B cell (primary cell): ENCODE measurements at places on chromosomes 12 and 14. TPM values are rescaled to one million over a fixed set of nuclear protein-coding genes. Genes with fewer than 3 reads are reported as not detected.

The GARIN6 gene
- polyA plus RNA-seq, result not detected in 2 replicates

The FBRSL1 gene
- polyA plus RNA-seq, result 62.6 and 64.6 TPM in 2 replicates

The KRT6C gene
- not detected in 2 replicates for polyA plus RNA-seq

DNA sequence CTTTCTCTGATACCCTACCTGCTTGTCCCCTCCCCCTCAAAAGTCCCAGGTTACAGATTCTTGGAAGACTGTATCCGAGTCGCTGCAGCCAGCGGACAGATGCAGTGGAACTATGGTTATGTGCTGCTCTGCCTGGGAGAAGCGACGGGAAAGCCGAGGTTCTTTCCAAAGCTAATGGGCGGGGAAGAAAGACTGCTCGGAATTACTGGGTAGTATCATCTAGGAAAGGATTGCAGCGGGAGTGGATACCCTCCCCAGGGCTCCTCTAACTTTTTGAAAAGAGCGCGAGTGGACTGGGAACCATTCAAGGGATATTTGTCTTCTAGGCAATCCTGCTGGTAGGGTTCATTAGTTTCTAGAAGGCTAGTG, 1.4 kb downstream of the PTHLH start:
- DNase-seq, result no peak

GRCh38 chr14:47270715-47271114, 404.7 kb downstream of the MDGA2 start:
- DNase-seq, result no peak

DNA sequence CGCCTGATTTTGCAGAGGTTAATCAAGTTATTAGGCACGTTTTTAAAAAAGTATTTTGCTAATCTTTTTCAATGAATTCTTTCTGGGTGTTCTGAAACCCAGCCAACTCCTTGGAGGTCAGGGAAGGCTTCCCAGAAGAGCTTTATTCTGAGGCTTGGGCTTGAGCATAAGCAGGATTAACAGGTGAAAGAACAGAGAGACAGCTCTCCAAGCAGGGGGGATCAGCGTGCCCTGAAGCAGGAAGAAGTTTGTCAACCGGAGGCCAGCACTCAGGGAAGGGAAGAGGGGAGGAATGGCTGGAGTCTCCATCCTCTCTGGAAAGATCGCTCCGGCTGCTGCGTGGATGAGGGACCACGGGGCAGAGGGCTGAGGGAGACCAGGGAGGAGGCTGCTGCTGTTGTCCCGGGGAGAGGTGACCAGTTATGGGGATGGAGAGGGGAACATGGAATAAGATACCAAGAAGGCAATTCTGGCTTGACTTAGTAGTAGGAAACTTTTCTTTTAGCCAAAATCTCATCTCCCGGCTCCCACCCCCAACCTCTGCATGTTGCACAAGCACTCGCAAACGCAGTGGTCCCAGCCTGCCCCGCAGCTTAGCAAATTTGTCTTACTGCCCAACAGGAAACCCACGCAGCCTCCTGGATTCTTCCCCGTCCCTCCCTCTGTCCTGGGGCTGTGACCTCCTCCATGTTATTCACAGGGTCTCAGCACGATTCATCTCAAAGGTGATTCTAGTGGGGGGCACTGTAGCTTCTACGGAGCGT, 1.1 kb upstream of the SSH1 start:
- peak; percentile 42 for DNase-seq

The A2M gene
- polyA plus RNA-seq, result 0.04 and 0.26 TPM in 2 replicates

GRCh38 chr12:33455096-33455495, 15.5 kb upstream of the SYT10 start:
- no peak for DNase-seq

DNA sequence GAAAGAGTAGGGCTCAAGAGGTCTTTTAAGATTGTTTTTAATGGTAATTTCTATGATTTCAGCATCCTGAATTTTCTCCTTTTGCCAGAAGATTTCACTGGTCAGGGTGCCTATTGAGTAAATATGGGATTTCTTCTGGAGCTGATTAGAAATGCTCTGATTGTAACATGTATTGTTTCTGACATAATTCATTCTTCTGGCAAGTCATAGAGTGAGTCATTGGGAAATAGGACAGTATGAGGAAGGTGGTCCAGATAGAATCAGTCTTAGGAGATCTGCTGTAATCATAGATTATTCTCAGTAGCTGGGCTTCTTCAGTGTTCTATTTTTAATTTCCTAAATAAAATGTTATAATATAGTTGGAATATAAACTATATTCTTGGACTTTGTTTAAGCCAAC, 182.0 kb upstream of the NAV3 start:
- no peak for DNase-seq

DNA sequence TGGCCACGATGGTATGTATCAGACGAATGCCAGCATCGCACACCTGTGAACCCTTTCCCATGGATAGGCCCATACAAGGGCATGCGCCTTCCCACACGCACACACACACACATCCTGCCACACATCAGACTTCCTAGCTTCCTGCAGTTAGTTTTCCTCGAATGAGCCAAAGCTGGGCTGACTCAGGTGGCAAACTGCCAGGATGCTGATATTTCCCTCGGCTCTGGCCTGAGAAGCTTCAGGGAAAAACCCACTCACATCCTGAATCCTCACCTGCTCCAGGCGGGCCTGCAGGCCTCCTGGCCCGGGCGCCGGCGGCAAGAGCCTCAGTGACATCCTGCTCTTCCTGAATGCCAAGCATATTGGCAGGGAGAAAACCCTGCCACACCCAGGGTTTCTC, 22.4 kb downstream of the CALM1 start:
- DNase-seq, result no peak

- DNase-seq, result no peak
These were observed 355.8 kb downstream of the FSCB start for GRCh38 chr14:44151130-44151820.

The ART4 gene
- polyA plus RNA-seq, result not detected in 2 replicates

The HPD gene
- polyA plus RNA-seq, result not detected in 2 replicates

DNA sequence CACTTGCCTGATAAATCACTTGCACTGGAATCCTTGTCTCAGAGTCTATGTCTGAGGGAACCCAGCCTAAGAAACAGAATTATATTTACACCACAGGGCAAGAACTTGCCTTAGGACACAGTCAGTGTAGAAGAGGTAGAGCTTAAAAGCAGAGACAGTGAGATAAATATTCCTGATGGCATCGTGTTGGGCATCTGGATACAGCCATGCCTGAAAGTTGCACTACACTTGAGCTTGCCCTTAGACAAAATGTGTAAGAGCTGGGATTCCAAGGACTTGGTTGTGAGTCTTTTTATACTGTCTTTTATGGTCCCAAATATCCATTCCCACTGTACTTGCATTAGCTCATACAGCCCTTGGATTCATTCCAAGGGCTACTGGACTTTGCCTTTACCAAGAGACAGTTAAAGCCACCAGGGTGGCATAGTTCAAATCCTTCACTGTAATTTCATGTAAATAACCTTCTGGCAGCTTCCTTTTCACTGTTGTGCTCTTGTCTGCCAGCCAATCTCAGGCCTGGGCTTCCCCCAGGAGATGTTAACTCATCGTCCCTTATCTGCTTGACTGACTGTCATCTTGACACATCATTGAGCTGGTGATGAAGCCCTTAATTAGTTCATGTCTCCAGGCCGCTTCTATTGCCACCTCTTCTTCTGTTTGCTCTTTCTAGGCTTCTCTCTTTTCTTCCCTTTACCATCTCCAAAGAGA, 577.9 kb upstream of the TBX3 start:
- DNase-seq, result no peak

DNA sequence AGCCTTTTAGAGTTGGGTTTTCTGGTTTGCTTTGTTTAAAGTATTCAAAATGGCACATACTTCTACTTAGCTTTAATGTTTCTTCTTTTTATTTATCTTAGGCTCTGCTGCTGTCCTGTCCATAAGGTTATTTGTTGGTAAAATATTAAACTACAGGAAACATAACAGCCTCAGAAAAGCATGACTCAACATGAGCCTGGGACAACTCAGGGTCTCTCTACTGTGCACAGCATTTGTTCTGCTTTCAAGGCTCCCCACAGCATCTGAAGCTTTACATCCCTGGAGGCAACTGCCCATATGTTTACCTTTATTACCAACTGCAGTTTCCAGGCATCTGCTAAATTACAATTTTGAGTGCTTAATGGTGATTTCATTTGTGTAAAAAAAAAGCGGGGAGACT, 954.2 kb upstream of the FBXO33 start:
- DNase-seq, result no peak

The FBLN5 gene
- polyA plus RNA-seq, result 0.13 and 0.31 TPM in 2 replicates

- no peak for DNase-seq
These were observed 70.8 kb downstream of the SRGAP1 start for GRCh38 chr12:63915105-63915800.

GRCh38 chr12:13209436-13210235, 13.1 kb downstream of the EMP1 start:
- DNase-seq, result no peak

The ADAM20 gene
- polyA plus RNA-seq, result 0.16 and 0.18 TPM in 2 replicates

DNA sequence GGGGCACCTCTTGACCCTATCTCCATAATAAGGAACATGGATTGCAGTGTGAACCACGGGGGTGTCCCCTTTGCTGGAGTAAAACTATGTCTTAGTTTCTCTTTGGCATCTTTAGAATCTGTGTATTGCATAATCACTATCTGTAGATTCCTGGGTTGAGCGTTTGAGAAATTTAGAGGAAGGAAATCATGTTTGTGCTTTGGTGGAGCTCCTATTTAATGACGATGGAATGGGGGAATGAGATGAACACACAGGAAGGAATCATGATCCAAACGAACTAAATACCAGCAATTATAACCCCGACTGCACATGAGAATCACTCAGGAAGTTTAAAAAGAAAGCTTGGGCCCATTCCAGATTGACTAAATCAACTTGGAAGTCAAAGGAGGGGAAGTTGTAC, 1.3 kb upstream of the MYG1 start:
- DNase-seq, result no peak

DNA sequence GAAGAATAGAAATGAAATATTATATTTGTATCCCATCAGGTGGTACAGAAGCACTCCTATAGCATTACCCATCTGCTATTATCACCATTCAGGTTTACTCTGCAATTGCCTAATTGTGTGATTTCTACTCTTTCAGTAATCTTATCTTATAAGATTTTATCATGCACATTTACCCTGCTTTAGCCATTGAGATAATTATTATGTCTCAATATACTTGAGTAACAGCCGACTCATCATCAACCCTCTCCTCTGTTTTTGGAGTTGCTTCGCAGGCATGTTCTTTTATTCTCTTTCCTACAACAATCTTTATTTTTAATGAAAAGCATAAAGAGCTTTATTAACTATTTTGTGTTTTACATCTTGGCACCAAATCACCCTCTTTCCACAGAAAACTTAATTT, 419.9 kb downstream of the LRIG3 start:
- DNase-seq, result no peak

The HOXC5 gene
- polyA plus RNA-seq, result not detected in 2 replicates

DNA sequence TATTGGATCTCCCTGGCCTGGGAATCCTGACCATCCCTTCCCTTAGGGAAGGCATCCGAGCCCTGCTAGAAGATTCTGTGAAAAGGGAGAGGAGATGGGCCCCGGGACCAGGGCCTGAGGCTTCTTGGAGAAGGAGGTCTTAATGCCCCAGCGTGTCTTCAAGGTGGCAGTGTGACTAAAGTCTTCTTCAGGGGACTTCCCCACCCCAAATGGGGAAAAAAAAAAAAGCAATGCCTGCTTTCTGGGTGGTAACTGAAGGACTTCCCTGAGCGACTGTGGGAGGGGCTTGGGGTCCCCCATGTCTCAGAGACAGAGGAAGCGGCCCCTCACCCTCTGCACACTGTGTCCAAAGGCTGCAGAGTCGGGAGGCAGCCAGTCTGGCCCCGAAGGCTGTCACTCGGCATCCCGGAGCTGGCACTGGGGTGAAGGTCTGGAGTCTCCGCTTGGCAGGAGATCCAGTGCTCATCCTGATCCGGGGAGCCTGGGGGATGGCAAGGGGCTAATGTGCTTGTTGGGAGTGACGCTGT, 7.8 kb upstream of the PGF start:
- DNase-seq, result peak; percentile 56

DNA sequence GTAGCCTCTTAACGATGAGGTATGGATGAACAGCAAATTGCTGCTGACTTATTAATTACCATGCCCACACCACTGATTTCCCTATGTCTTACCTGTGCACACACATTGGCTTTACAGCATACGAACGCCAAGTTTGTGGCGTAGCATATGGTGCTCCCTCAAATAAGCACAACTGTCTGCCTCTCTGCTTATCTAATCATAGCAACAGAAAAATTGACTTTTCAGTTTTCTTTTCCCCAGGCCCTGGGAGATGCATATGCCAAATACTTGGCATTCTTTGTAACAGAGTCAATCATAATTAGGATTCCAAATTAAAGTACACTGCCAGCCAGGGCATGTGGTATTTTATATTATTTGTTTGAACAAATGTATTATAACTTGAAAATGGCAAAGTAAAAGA, 625.5 kb downstream of the DIO2 start:
- DNase-seq, result no peak

DNA sequence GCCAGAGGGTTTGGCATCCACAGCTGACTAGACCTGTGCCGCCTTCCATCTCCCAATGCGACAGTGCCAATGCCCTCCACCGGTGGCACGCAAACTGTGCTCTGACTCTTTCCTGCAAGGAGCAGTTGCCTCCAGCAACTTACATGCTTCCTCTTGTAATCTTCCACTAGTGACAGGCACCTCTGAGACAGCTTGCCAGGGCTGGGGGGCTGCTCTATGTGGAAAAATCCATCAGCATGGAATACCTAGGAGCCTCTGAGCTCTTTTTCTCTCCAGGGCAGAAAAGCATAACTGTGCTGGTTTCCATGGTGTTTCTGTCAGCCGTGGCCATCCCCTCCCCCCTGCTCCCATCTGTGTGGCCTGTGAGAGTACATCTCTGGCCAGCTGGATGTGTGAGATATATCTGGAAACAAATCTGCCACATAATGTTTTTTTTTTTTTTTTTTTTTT, 110.6 kb downstream of the MYRFL start:
- no peak for DNase-seq

The CMA1 gene
- polyA plus RNA-seq, result not detected in 2 replicates

The DDX23 gene
- 76.1 and 99.9 TPM in 2 replicates for polyA plus RNA-seq

DNA sequence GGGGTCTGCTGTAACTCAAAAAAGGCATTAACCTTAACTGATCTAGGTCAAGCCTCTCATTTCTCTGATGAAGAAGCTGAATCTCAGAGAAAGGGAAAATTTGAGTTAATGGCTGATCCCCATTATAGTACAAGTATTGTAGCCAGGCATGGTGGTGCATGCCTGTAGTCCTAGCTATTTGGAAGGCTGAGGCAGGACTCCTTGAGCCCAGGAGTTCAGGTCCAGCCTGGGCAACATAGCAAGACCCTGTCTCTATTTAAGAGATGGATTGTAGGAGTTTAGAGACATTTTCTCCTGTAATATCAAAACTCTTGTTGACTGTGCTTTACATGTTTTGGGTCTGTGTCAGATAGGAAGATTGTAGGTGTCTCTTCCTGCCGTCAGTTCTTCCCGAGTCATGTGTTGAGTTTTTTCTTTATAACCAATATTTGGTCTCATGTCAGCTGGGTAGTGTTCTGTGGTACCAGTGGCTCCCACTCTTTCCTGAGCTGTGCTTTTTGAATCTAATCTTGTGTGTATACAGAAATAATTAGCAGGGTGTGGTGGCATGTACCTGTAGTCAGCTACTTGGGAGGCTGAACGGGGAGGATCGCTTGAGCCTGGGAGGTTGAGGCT, 8.6 kb downstream of the COPZ1 start:
- DNase-seq, result no peak

- DNase-seq, result no peak
These were observed 95.4 kb downstream of the CCER1 start for GRCh38 chr12:90859591-90859990.

- DNase-seq, result no peak
These were observed 124.5 kb downstream of the PTPRO start for GRCh38 chr12:15446807-15447206.
